Lung (tissue), 17 donors: ENCODE measurements at places on chromosomes 7 and 10. TPM values are rescaled to one million over a fixed set of nuclear protein-coding genes. Genes with fewer than 3 reads are reported as not detected.

GRCh38 chr10:61547297-61547696, 94.1 kb upstream of the TMEM26 start:
- no peaks in the 10 kb centered on the region for H3K4me1 ChIP-seq
- no peak for DNase-seq
- H3K36me3 ChIP-seq = no peaks in the 10 kb centered on the region
- H3K27me3 ChIP-seq = no peaks in the 10 kb centered on the region
- no peak overlapping the region for H3K27ac ChIP-seq

GRCh38 chr7:81657551-81657950, 112.3 kb downstream of the HGF start:
- H3K27me3 ChIP-seq = no peaks in the 10 kb centered on the region
- no peak overlapping the region for H3K27ac ChIP-seq
- no peak overlapping the region for H3K4me3 ChIP-seq
- no peaks in the 10 kb centered on the region for H3K36me3 ChIP-seq
- DNase-seq = no peak

DNA sequence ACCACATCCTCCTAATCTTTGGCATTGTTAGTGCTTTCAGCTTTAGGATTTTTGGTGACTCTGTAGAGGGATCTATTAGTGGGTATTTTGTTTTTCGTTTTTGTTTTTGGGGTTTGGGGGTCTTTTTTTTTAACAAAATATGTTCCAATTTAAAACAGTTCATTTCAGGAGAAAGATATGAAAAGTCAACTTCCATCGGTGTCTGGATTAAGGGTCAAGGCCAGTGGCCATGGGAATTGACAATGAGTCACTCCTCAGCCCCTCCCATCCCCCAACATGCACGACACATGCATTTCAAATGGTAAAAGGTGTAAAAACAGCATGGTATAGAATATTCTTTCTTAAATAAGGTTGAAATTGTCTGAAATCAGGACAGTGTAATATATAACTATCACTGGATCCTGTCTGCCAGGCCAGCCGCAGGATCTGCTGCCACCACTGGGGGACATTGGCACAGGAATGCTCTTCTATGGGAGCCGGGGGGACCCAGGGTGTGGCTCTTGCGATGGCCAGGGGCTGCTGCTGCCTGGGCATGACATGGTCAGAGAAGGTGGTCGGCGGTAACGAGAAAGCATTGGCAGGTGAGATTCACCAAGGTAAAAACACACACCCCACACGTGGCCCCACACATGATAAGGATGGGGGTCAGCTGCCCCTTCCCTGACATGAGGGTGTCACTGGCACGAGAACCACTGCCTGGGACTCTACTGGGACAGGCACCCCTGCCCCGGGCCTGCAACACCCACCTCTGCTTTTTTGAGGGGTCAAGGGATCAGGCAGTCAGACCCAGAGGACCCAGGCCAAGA, 126.2 kb upstream of the KCTD7 start:
- no peak for DNase-seq
- H3K27me3 ChIP-seq = peaks cover 7% of the 10 kb centered on the region
- no peak overlapping the region for H3K27ac ChIP-seq

GRCh38 chr7:98265841-98266271, 13.8 kb upstream of the TECPR1 start:
- peak overlapping the region; percentile 1 for H3K27ac ChIP-seq
- no peak overlapping the region for H3K4me3 ChIP-seq
- no peak for DNase-seq
- H3K27me3 ChIP-seq = no peaks in the 10 kb centered on the region
- no peaks in the 10 kb centered on the region for H3K36me3 ChIP-seq

- H3K27ac ChIP-seq = no peak overlapping the region
- no peak overlapping the region for H3K4me3 ChIP-seq
- H3K4me1 ChIP-seq = peaks cover 18% of the 10 kb centered on the region
- peaks cover 21% of the 10 kb centered on the region for H3K36me3 ChIP-seq
- no peak for DNase-seq
Measured at GRCh38 chr7:1899951-1900762, 230.1 kb downstream of the ELFN1 start.

GRCh38 chr7:125663961-125664360, 734.3 kb upstream of the POT1 start:
- no peak for DNase-seq
- H3K4me1 ChIP-seq = no peaks in the 10 kb centered on the region
- no peaks in the 10 kb centered on the region for H3K36me3 ChIP-seq
- H3K27me3 ChIP-seq = no peaks in the 10 kb centered on the region
- H3K27ac ChIP-seq = no peak overlapping the region

GRCh38 chr7:88012086-88012485, 78.0 kb downstream of the ADAM22 start:
- H3K27ac ChIP-seq = no peak overlapping the region
- no peak overlapping the region for H3K4me3 ChIP-seq
- no peaks in the 10 kb centered on the region for H3K27me3 ChIP-seq
- DNase-seq = no peak
- no peaks in the 10 kb centered on the region for H3K4me1 ChIP-seq
- no peaks in the 10 kb centered on the region for H3K36me3 ChIP-seq

Gene GET4
- 34.1 TPM for total RNA-seq

Gene AZGP1
- total RNA-seq = 4.1 TPM

Gene PTPRZ1
- 4.0 TPM for total RNA-seq

Gene GPRIN2
- total RNA-seq = 23.2 TPM

Gene FRMD4A
- 64.5 TPM for total RNA-seq
